ENCODE measurements at places on chromosomes 16 and 17.

DNA sequence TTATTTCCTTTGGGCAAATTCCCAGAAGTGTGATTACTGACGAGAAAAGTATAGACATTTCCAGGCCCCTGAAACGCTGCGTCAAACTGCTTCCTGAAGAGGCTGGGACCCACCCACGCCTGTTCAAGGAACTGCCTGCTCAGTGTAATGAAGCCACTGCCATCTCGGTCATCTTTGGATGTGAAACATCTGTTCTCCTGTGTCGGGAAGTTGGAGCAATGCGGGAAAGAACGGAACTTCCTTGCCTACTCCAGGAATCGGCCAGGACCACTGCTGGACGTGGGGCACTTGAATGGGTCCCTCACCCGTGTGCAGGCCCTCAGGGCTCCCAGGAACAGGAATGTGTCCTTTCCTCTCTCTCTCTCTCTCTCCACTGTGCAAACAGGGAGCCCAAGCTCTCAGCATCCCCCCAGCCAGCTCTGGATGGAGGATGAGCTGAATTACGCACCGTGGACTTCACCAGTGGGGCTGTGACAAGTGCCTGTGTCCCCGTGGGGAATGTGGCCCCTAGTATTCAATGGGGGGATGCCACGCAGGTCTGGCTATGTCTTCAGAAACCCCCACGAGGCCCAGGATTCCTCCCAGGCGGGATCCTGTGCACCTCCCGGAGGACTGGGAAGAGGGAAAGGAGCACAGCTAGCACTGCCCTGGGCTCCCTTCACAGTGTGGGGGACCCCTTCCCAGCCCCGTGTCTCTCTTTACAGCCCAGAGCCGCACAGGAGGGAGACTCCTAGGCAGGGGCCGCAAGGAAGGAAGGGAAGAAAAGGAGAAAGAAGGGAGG, 18.3 kb upstream of the LITAF start:
- no peak for DNase-seq

DNA sequence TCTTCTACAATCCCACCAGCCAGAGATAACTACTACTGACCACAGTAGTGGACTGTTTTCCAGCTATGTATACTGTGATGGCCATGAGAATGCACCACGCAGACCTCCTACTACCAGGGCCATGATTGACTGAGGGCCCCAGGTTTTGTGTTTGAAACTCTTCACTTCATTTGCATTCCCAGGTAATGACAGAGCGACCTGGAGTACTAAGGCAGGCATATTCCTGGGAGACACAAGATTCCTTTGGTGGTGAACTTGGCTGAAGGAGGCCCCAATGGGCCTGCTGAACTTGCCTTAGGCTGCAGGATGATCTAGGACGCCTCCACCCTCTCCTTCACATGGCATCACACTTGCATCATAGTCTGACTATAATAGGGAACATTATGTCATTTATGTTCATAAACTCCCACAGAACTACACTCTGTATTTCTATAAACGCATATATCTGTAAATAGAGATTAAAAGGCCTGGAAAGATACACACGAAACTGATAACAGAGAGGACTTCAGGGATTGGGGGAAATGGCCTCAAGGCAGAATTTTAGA, 30.4 kb downstream of the CLEC19A start:
- no peak for DNase-seq

- DNase-seq, result no peak
Observed at GRCh38 chr16:79466111-79466510, 134.4 kb downstream of the MAF start.

DNA sequence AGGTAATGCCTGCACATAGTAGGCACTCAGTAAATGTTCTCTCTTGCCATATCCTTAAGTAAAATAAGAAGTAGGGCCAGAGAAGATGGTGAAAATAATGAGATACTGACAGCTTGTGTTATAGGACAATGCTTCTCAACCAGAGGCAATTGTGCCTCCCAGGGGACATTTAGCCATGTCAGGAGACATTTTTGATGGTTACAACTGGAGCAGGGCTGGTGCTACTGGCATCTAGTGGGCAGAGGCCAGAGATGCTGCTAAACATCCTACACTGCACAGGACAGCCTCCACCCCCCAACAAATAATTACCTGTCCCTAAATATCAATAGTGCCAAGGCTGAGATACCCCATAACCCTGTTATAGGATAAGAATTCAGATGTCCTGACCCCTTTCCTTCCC, 1.7 kb downstream of the RAD51D start:
- no peak for DNase-seq

DNA sequence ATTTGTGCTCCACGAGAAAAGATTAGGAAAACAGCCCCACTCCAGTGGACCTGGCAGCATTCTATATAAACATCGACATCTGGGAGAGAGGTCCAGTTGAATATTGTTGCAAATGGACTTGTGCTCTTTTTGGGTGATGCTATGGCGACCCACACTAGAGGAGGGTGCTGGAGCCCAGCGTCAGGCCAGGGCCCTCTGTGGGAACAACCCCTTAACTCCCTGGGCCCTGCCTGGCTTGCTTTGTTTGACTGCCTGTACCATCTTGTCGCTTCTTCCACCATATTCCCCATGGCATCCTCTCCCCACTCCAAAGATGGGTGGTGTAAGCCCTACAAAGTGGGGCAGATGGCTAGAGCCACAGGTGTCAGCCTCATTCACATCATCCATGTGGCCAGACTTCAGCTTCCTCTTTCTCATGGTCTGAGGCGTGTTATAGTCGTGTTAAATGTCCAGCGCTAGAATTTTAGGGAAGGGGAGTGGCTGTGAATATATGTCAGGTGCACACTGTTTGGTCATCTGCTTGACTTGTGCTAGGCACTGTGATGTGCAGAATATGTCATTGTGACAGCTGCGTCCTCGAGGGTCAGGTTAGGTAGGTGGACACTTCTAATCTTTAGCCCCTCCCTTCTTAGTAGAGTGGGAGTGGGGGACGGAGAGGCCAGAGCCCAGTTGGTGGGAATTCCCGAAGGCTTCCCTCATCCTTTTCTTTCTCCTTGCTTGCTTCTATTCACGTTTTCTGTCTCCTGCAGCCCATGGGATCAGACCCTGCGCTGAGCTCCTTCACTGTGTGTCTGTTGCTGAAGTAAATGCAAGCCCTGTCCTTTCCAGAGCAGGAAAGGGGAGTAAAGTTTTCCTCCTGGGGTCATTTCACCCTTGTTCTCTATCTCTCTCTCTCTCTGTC, 49.8 kb downstream of the MPRIP start:
- no peak for DNase-seq

GRCh38 chr16:60651346-60651745, 1384.9 kb downstream of the CDH8 start:
- no peak for DNase-seq

DNA sequence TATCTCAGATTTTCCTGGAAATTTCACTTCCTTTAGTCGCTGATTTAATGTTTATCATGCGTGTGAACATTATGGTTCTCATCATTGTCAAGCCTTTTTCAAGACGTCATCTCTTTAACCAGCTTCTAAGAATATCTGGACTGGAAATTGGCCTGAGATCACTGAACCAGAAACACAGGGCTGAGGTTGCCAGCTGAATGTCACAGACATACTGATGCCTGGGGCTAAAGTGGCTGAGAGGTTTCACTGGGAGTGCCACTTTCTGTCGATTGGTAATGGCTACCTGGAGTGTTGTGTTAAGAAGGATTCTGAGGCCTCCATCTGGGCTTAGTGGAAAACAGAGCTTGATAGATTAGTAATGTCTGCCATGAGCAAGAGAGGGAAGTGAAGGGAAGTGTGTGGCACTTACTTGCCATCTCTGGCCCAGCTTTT, 54.2 kb downstream of the CRISPLD2 start:
- DNase-seq, result no peak

DNA sequence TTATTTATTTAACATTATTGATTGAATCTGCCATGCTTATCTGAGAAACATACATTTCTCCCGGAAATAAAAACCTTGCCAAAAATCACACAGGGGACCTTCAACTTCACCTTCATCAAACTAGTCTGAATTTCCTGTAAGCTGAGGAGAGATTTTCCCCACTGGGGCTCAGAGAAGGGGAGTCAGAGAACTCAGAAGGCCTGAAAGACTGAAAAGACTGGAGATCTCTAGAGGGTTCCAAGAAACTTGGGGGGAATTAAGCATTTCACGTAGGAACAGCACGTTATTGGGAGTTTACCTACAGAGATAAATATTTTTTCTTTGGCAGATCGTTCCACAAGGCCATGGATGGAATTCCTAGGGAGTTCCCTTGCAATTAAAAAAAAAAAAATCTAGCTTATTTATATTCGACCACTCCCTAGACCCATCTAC, 528 bp upstream of the NOL11 start:
- no peak for DNase-seq

DNA sequence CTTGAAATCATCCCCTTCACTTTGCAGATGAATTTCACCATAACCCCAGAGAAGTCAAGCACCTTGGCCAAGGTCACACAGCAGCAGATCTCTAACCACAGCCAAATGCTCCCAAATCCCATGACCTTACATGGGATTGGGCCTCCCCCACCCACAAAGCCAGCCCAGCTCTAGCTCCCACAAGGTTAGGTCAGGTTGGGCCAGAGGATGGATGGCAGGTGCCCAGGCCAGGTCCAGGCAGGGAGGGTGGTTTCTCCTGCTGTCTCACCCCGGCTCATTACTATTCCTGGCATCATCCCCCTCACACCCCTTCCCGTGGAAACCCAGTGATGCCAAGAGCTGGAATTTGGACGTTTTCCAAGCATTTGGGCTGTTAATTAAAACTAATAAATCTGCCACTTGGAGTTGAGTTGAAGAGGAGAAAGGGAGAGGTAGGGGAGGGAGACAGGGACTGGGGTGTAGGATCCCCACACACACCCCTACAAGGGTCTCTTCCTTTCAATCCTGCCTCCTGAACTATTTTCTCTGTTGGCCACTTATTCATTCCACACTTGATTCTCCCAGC, 181.6 kb downstream of the TMEM132E start:
- DNase-seq, result no peak

GRCh38 chr17:1154704-1155103, 25.1 kb downstream of the ABR start:
- DNase-seq, result no peak

DNA sequence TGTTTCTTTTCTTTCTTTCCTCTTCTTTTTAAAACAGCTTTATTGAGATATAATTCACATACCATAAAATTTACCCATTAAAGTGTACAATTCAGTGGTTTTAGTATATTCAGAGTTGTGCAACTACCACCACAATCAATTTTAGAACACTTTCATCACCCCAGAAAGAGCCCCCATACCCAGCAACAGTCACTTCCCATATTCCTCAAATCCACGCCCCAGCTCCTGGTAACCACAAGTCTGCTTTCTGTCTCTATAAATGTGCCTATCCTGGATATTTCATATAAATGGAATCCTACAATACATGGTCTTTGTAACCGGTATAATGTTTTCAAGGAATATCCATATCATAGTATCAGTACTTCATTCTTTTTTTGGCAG, 19.4 kb downstream of the RARA start:
- DNase-seq, result no peak

GRCh38 chr17:29038085-29038795, 4.7 kb upstream of the PIPOX start:
- no peak for DNase-seq

- DNase-seq, result no peak
Observed at GRCh38 chr17:7515911-7516610, 31.9 kb downstream of the POLR2A start.

DNA sequence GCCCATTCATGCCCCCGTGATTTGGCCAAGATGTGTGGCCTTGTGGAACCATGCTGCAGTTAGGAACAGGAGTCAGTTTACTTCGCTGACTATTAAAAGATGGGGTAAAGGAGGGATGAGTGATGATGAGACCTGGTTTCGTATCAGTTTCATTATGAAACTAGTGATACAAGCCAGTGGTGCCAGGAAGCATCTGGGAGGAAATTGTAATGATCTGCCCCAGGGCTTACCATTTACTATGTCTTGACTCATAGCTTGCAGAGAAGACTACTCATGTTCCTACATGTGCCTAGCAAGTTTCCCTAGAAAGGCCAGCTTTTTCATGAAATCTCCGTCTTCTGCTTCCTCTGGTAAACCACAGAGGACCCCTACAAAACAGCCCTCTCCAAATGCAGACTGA, 23.2 kb downstream of the CDH3 start:
- no peak for DNase-seq

GRCh38 chr17:48443712-48444111, 13.7 kb upstream of the SKAP1 start:
- no peak for DNase-seq

GRCh38 chr17:34580685-34581445, 1.5 kb downstream of the TMEM132E start:
- DNase-seq, result no peak

GRCh38 chr17:12727881-12728280, 61.4 kb upstream of the ARHGAP44 start:
- no peak for DNase-seq

DNA sequence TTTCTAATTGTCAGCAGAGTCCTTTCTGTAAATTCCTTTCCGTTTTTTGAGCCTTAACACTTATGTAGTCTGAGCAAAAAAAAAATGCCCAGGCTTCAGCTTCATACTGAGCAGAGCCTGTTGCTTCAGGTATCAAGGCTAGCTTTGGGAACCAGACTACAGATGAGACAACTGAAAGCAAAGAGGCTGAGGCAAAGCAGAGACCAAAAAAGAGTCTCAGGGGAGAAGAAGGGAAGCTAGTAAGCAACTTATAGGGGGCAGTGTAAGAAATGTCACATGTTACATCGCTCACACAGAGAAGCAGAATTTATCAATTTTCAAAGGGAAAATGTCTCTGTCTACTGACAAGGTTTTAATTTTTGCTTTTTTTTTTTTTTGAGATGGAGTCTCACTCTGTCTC, 3.3 kb downstream of the HASPIN start:
- DNase-seq, result no peak

GRCh38 chr16:88387941-88388627, 5.3 kb downstream of the ZNF469 start:
- DNase-seq, result no peak

GRCh38 chr17:19271780-19272357, 34.7 kb downstream of the EPN2 start:
- DNase-seq, result no peak

GRCh38 chr16:86018487-86018886, 119.5 kb downstream of the IRF8 start:
- no peak for DNase-seq

GRCh38 chr16:10926094-10926493, 16.2 kb downstream of the DEXI start:
- DNase-seq, result no peak

- peak; percentile 21 for DNase-seq
Observed at GRCh38 chr17:18257268-18257981, 1.1 kb downstream of the FLII start.

DNA sequence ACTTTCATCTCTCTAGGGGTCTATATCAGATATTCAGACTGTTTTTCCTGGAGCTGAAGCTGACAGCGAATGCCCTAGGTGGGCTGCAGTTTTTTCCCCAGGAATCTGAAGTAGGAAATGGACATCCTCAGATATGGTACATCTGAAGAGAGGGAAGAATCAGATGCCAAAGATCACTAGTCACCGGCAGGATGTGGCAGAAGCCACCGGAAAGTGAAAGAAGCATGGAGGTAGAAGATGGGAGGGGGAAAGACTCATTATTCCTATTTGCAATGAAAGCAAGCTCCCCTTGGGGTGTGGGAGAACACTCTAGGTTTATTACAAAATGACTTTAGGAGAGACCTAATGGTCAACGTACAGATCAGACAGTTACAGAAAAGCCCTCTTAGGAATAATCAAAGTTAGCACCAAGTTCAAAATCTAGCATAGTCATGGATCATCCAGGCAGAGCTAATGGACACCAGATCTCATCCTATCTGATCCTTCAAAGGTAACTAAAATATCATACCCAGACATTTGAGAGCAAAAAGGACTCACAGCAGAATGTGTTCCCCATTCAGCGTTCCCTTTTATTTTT, 110.7 kb downstream of the HS3ST3A1 start:
- DNase-seq, result no peak

Data from activated CD4-positive, alpha-beta T cell treated with anti-CD3 and anti-CD28 coated beads for 24 hours (primary cell).